DMS79 treated with DMSO at 0.1 percent for 48 hours (cell line): ENCODE measurements at places on chromosomes 2 and 18.

- DNase-seq, result no peak
These were observed 37.7 kb upstream of the RNF103 start for GRCh38 chr2:86661333-86661732.

- no peak for DNase-seq
These were observed 169.8 kb upstream of the ID2 start for GRCh38 chr2:8511868-8512612.

DNA sequence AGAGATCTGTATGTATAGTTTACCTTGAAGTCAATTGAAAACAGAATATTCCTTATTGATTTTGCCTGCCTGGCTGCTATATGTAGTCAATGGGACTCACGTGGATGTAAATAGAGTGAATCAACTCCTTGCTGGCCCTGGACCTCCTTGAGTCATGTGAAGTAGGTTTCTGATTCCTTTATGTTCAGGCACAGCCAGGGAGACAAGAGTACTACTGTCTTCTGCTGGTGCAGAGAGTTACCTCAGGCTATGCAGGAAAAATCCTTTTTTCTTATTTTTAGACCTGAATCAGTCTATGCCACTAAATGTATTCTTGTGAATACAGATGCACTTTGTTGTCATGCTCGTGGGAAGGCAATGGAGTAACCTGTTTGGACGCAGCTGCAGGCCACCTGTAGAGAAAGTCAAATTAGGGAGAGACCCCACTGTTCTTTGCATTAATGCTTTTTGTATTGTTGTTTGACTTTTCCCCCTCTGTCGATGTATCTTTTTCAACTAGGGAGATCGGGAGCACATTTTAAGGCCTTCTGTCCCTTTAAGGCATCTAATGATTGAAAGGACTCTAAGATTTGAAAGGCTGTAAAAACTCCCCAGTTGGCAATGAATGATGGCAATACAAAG lies 473.9 kb downstream of the ARHGAP15 start:
- DNase-seq, result peak; percentile 53

- no peak for DNase-seq
These were observed 35.7 kb upstream of the RAB1A start for GRCh38 chr2:65165558-65165957.

DNA sequence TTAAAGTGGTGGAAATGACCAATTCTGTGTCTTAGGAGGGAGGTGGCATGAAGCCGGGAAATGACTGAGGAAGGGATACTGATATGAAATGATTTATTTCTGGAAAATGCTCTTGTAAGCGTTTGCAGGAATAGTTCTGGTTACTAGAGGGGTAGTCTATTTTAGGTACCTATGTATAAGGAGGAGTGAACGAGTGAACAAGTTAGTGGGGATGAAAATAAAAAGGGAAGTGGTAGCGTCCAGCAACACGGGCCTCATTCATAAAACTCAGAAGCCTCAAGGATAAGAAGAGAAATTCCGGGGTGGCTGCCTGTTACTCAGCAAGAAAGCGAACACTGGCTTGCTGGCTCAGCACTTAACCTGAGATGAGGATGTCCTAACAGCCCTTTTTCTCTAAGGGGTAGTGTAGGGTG lies 303.3 kb downstream of the NCKAP5 start:
- no peak for DNase-seq

DNA sequence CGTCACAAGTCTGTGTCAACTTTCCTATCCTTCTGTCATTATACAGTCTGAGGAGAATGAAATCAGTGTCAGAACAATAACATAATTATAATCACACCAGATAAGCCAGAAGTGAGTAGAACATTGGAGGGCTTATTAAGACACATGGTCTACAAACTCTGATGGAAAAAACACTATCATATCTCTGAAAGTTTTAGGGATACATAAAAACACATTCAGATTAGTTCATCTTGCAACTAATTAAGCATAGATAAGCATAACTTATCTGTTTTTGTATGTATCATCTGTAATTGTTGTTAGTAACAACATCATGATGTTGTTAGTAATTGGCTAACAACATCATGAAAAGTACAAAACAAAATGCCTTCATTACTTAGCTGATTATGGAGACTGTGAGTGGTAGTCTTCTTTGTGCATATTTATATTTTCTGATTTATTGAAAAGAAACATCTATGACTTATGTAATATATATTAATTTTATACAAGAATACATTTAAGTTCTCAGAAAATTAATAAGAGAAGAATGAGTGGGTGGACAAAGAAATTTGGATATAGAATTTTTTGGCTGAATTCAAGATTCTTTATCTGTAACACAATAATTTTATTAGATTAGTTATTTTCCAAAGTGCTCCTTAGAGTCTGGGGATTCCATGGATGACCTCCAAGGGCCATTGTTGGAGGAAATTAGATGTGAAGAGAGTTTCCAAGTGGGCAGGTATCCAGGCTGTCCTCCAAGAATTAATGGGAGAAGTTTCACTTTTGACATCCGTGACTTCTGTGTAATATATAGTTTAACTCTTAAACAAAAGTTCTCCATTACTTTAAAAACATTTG lies 16.9 kb upstream of the CCDC102B start:
- DNase-seq, result no peak

DNA sequence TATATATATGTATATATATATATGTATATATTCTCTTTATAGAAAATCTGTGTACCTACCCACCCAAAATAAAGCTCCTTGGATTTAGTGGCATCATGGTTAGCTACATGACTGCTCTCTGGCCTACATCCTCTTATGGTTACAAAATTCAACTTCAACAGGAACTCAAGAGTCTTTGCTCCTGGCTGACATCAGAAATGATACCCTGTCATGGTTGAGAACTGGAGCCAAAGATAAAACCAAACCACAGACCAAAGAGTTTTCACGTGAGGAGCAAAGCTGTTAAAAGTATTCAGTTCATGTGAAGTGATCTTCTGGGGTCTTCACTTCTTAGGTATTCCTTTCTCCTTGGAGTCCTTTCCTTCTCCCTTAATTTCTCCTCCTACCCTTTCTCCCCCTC lies 476.3 kb downstream of the SOX11 start:
- no peak for DNase-seq

DNA sequence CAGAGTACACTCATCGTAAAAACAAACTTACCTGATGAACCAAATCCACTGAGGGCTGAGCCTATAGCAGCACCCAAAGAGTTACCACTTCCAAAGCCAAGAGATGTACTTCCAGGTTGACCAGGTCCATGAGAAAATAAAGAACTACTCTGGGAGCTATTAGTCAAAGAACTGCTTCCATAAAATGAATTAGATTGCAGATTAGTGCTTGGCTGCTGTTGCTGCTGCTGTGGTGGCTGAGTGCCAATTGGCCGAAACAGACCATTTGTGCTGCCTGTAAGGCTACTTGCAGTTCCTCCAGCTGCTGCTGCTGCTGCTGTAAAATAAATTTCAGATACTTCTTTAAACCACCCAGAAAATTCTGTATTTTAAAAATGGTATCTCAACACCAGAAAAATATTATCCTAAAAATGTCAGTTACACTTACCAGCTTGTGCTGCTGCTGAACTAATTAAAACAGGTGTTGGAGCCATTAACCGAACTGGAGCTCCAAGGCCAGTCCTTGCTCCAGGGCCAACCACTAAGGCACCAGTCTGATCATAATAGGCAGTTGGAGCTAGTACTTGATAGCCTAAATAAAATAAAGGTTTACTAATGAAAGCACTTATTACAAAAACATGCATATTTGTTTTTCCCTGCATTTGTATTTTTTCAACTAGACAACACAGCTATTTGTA lies 58.1 kb upstream of the SDC1 start:
- DNase-seq, result peak; percentile 88

DNA sequence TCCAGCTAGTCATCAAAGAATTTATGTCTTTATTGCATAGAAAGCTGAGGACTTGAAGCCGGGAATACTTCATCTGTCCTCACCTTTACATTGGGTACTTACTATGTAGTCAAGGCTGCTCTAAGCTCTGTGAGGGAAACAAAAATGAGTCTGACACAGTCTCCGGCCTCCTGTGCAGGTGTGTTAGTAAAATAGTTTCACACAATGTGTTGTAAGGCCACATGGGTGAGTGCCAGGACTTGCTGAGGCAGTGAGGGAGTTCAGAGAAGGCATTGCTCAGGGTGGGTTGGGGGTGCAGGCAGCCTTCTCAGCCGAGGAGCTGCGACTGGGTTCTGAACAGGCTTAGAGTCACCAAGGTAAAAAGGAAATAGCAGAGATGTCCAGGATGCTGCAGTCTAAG lies 54.5 kb upstream of the SMAD2 start:
- no peak for DNase-seq

DNA sequence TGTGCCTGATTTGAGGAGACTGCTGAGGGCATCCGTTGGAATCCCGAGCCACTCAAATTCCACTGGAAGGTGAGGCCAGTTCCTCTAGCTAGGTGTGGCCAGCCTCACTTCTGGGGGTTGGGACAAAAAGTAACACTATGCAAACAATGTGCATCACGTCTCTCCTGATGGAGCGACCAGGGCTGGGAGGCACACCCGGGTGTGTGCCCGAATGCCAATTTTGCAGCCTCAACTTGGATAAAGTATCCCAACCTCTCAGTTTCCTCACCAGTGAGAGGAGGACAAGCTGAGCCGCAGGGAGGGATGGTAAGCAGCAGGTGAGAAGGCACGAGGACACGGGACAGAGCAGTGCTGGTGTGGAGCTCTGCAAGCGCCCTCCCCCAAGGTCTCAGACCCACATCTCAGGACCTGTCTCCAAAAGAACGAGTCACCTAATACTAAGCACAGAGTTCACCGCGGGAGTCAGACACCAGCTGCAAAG lies 218.3 kb downstream of the HAUS1 start:
- DNase-seq, result no peak

GRCh38 chr2:227098162-227098515 lies 65.9 kb downstream of the COL4A4 start:
- no peak for DNase-seq

DNA sequence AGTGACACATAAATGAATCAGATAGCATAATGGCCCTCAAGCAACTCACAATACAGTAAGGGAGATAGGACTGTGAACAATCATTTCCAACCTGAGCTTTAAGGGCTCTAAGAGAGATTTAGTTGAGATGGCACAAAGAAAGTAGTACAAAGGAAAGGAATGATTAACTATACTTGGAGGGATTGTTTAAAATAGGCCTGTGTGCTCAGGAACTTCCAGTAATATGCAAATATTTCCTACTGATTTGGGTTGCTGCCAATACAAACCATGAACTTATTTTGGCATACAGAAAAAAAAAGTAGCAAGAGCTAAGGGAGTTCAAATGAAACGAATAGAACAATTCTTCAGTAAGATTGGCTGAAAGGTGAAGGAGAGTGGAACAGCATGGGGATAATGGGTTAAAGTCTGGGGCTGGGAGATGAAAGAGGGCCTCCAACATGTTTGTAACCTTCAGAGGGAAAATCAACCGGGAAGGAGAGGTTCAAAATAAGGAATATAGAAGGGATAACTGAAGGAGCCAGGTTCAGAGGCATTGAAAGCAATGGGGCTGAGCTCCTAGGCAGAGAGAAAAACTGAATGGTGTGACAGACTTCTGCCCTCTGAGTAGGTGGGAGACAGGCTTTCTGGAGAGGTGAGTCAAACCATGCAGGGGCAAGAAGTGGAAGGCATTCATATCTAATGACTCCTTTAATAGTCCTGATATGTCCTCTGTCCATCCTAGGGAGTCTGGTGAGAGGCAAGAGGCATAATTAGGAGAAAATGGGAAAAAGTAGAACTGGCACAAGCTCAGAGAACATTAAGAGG lies 83.5 kb downstream of the DNAH7 start:
- DNase-seq, result no peak

- no peak for DNase-seq
These were observed 2.8 kb downstream of the PHLPP1 start for GRCh38 chr18:62717925-62718800.

- no peak for DNase-seq
These were observed 234.9 kb downstream of the TFCP2L1 start for GRCh38 chr2:121049950-121050585.

GRCh38 chr2:6526093-6526824 lies 339.4 kb downstream of the CMPK2 start:
- peak; percentile 41 for DNase-seq

DNA sequence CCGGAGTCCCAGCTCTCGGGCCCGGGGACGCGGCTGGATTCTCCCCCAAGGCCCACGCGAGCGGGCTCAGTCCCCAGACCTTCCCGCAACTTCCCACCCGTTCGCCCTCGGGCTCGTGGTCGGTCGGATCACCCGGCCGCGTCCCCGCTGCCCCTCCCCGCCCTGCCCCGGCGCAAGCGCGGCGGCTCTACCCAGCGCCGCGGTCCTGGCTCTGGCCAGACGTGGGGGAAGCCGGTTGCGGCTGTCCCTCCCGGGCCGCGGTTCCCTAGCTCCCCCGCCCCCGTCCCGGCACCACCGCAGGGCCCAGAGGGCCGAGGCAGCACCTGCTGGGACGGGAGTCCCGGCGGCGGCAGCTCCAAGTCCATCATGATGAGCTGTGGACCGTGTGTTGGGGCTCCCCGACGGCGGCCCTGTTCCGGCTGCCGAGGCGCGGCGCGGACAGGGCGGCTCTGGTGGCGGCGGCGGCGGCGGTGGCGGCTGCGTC lies 276 bp downstream of the NFE2L2 start:
- no peak for DNase-seq

DNA sequence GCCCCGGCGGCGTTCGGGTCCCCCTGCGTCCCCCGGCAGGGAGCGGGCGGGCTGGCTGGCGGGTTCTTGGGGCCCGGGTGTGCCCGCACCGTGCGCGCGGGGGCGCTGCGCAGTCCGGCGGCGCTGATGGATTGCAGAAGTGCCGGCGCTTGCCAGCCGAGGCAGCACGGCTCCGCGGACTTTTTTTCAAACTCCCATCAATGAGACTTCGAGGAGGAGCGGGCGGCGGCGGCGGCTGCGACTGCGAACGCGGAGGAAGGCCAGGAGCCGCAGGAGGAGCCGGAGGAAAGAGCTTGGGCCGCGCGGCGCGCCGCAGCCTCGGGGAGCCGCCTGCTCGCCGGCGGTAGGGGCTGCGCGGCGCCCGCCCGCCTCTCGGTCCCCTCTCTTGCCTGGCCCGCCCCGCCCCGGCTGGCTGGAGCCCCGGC lies at the start of gene GLI2:
Gene GLI2 (plus strand): TSS at position 123 of the 425 bp plus-strand sequence. CDS start 61,453 bp downstream, outside the sequence.
- DNase-seq, result peak; percentile 80

GRCh38 chr18:33805592-33805991 lies 227.6 kb downstream of the ASXL3 start:
- peak; percentile 81 for DNase-seq

DNA sequence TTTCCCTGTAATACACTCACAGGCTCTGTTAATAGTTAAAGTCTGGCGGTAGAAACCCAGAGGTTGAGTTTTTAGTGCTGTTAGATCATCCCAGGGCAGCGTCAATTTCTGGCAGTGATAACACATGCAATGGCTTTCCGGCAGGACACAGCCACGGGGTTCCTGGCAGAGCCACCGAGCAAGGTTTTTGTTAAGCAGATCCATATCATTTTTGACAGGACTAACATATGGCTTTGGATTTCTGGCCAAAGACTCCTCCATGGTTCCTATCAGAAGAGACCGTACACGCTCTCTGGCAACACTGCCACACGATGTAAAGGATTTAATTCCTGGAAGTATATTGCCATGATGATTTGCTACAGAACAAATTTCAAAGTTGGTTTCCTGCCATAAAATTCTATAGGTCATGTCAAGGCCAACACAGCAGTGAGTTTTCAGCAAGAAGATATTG lies 854.3 kb downstream of the LRRTM4 start:
- DNase-seq, result no peak

- peak; percentile 94 for DNase-seq
These were observed 115.0 kb downstream of the ZBTB7C start for GRCh38 chr18:48293954-48294898.

GRCh38 chr2:45675263-45675812 lies 23.9 kb downstream of the PRKCE start:
- DNase-seq, result peak; percentile 90
